ENCODE measurements at places on chromosomes 3 and 15. TPM values are rescaled to one million over a fixed set of nuclear protein-coding genes. Genes with fewer than 3 reads are reported as not detected.

DNA sequence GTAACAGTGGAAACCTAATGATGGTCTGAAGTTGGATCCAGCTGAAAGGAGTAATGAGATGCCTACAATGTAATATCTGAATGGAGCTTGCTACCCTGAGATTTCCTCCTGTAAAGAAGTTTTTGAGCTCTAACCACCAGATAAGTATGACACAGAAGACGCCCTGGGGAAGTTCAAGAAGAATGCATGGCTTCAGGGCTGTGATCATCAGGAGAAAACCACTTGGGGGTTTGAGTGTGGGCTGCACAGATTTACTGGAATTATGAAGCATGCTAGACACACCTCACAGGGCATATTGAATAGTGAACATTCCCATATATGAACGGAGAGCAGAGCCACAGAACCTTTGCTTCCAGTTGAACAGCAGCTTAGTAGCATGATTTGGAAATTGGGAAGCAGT lies 10.6 kb upstream of the CCDC80 start:
- no peak for DNase-seq
- peaks cover 7% of the 10 kb centered on the region for H3K36me3 ChIP-seq
- no peak overlapping the region for H3K27ac ChIP-seq
- H3K27me3 ChIP-seq, result peaks cover 8% of the 10 kb centered on the region
- H3K4me1 ChIP-seq, result peaks cover 8% of the 10 kb centered on the region

Gene LMOD3
- not detected for total RNA-seq

Gene ZBED2
- total RNA-seq, result 0.12 TPM

Gene ATR
- total RNA-seq, result 34.0 TPM

DNA sequence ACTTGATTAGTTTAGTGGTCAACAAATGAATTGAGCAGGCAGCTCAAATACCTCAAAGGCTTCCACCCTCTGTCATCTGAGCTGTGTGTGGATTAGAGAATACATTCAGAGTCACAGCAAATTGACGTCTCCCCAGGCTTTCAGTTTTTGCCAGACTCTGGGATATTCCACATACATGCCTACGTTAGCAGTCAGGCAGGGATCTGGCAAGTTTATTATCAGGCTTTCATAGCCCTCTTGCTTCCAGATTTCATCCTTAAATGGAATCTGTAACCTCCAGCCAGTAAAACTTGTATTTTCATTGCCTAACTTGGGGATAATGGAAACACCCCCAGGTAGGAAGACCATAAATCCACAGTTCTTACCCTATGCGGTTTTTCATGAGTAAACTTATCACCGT lies 115.9 kb downstream of the RASA2 start:
- H3K4me3 ChIP-seq, result no peak overlapping the region
- no peaks in the 10 kb centered on the region for H3K27me3 ChIP-seq
- H3K36me3 ChIP-seq, result no peaks in the 10 kb centered on the region
- peaks cover 9% of the 10 kb centered on the region for H3K4me1 ChIP-seq

DNA sequence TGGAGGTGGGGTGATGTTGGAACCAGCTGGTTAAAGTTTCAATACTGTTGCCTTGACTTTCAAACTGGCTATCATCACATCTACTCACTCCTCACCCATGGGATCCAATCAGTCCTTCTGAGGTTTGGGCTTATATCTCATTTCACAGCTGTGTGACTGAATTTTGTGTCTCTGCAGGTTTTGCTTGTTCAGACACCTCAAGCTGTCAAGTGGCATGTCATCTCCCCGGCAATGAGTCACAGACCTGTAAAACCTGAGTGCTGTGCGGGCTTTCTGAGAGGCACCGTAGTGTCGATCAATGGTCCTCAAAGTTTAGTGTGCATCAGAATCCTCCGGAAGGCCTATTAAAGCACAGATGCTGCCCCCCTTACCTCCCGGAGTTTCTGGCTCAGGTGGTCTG lies 86.4 kb upstream of the RORA start:
- H3K4me3 ChIP-seq, result no peak overlapping the region
- no peak for DNase-seq
- no peaks in the 10 kb centered on the region for H3K36me3 ChIP-seq
- no peaks in the 10 kb centered on the region for H3K4me1 ChIP-seq
- peaks cover 23% of the 10 kb centered on the region for H3K27me3 ChIP-seq

- peaks cover 6% of the 10 kb centered on the region for H3K4me1 ChIP-seq
- H3K27me3 ChIP-seq, result no peaks in the 10 kb centered on the region
- peaks cover 4% of the 10 kb centered on the region for H3K36me3 ChIP-seq
- no peak overlapping the region for H3K4me3 ChIP-seq
- no peak for DNase-seq
- no peak overlapping the region for H3K27ac ChIP-seq
Measured at GRCh38 chr15:25710184-25710583, 152.9 kb downstream of the ATP10A start.

- H3K27ac ChIP-seq, result peak overlapping the region; percentile 24
- no peaks in the 10 kb centered on the region for H3K27me3 ChIP-seq
- H3K4me3 ChIP-seq, result peak overlapping the region; percentile 85
- peaks cover 25% of the 10 kb centered on the region for H3K4me1 ChIP-seq
Measured at GRCh38 chr15:84657748-84658079, 285 bp downstream of the NMB start.

DNA sequence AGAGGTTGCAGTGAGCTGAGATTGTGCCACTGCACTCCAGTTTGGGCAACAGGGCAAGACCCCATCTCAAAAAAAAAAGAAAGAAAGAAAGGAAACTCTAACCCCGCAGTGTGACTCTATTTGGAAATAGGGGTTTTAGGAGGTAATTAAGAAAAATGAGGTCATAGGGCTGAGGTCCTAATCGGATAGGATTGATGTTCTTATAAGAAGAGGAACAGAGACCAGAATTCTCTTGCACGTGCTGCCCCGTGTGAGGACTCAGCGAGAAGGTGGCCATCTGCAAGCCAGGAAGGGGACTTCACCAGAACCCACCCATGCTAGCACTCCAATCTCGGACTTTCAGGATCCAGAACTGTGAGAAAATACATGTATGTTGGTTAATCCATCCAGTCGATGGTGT lies 25.8 kb downstream of the KLHL6 start:
- peaks cover 16% of the 10 kb centered on the region for H3K36me3 ChIP-seq
- H3K4me1 ChIP-seq, result peaks cover 52% of the 10 kb centered on the region
- DNase-seq, result no peak
- no peak overlapping the region for H3K4me3 ChIP-seq
- no peak overlapping the region for H3K27ac ChIP-seq
- H3K27me3 ChIP-seq, result no peaks in the 10 kb centered on the region

GRCh38 chr15:23539892-23540291 lies 25.6 kb upstream of the MKRN3 start:
- no peaks in the 10 kb centered on the region for H3K4me1 ChIP-seq
- no peak overlapping the region for H3K4me3 ChIP-seq
- no peak for DNase-seq
- no peaks in the 10 kb centered on the region for H3K36me3 ChIP-seq
- H3K27ac ChIP-seq, result no peak overlapping the region
- no peaks in the 10 kb centered on the region for H3K27me3 ChIP-seq

GRCh38 chr15:67922106-67922675 lies 82.3 kb upstream of the RNU6-1 start:
- H3K4me3 ChIP-seq, result no peak overlapping the region
- no peaks in the 10 kb centered on the region for H3K36me3 ChIP-seq
- no peak for DNase-seq
- H3K27me3 ChIP-seq, result no peaks in the 10 kb centered on the region
- H3K4me1 ChIP-seq, result no peaks in the 10 kb centered on the region
- H3K27ac ChIP-seq, result no peak overlapping the region

DNA sequence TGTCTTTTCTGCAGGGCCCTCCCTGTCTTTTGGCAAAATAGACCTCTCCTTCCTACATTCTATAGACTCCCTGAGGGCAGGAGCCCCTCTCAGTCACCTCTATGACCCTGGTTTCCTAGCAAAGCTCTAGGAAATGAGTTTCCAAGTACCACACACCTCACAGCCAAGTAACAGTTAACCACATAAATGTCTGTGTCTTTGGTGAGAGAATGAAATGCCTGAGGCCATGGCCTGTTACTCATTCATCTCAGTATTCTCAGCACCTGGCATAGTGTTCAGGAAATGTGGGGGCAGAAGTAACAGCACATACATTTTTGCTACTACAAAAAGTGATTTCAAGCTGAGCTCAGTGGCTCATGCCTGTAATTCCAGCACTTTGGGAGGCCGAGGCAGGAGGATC lies 21.0 kb downstream of the RFT1 start:
- peak overlapping the region; percentile 21 for H3K4me3 ChIP-seq
- H3K27ac ChIP-seq, result peak overlapping the region; percentile 81
- no peaks in the 10 kb centered on the region for H3K27me3 ChIP-seq
- H3K36me3 ChIP-seq, result peaks cover 6% of the 10 kb centered on the region
- peaks cover 11% of the 10 kb centered on the region for H3K4me1 ChIP-seq

Gene THBS1
- total RNA-seq, result 99.9 TPM

Gene RARRES1
- not detected for total RNA-seq

DNA sequence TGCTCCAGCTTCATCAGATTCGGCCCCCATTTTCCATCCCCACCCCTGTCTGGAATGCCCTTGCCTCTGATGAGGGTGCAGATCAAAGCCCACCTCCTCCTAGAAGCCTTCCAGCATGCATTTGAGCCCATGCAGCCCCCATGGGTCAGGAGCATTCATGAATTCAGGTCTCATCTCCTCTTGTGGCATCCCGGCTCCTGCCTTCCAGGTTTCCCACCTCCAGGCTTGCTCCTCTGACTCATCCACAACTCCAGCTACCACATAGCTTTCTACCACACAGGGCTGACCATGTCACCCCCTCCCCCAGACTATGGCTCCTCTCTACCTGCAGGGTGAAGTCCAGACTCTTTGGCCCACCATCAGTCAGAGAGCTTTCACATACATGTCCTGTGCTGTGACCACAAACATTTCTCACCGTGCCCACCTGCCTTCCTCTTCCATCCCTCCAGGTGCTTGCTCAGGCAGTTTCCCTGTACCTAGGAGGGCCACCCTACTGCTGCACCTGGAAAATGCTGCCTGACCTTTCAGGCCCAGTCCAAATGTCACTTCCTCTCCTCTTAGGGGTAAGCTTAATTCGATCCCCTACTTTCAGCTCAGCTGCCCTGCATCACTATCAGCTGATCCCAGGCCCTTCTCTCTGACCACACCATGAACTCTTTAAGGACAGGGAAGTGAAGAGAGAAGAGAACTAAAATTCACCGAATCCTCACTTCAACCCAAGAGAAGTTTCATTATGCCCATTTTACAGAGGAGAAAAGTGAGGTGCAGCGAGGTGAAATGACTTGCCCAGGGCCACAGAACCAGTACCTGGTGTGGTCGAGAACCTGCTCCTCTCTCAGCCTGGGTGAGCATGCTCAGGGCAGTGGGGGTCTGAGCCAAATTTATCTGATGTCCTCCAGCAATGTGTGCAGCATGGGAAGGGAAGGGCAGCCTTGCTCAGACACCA lies 13.7 kb upstream of the FGD5 start:
- no peak for DNase-seq
- H3K4me3 ChIP-seq, result peak overlapping the region; percentile 53
- H3K4me1 ChIP-seq, result peaks cover 11% of the 10 kb centered on the region
- H3K36me3 ChIP-seq, result peaks cover 7% of the 10 kb centered on the region

- DNase-seq, result no peak
- peaks cover 5% of the 10 kb centered on the region for H3K36me3 ChIP-seq
- no peak overlapping the region for H3K27ac ChIP-seq
- H3K4me3 ChIP-seq, result no peak overlapping the region
- H3K4me1 ChIP-seq, result peaks cover 14% of the 10 kb centered on the region
Measured at GRCh38 chr3:171789759-171790505, 20.4 kb downstream of the PLD1 start.

DNA sequence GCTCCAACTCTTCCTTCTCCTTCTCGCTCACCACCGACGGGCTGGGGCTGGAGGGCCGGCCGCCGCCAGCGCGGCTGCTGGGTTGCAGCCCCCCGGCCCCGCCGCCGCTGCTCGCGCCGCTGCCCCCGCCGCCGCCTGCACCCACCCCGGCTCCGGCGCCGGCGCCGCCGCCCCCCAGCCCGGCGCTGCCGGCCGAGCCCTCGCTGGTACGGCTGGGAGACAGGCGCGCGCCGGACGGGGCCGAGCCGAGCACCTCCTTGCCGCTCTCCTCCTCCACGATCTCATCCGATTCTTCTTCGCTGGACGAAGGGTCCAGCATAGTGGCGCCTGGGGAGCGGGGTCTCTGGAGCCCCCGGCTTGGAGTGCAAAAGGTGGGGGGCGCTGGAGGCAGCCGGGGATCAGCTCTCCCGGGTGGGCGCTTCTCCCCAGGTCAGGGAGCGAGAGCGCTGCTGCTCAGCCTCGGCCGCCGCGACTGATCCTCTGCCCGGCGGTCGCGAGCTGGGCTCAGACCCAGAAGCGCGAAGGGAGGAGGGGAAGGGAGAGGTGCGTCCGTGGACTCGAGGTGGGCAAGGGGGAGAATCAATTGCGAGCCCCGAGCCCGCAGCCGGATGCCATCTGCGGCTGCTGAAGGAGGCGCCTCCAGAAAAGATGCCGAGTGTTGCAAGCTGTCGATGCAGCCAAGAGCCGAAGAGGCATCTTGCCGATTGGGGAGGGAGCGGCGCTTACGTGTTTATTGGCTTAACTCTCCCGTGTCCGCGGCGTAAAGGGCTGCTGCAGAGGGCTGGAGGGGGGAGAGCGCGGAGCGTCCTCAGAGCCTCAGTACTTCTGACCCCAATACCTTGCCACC lies at the start of gene CADPS:
TSS of gene CADPS (minus strand) at position 706 of the 847 bp plus-strand sequence. CDS start at position 319, 387 bp downstream.
- H3K4me3 ChIP-seq, result no peak within 1 kb of the TSS
- H3K4me1 ChIP-seq, result no peaks in the 10 kb centered on the region
- DNase-seq, result no peak
- peaks cover 28% of the 10 kb centered on the region for H3K27me3 ChIP-seq
- H3K36me3 ChIP-seq, result no peaks in the 10 kb centered on the region

- DNase-seq, result peak; percentile 12
- peak overlapping the region; percentile 88 for H3K27ac ChIP-seq
- H3K4me3 ChIP-seq, result peak overlapping the region; percentile 94
Measured at GRCh38 chr3:127629467-127630403, 750 bp downstream of the PODXL2 start.

Gene ERICH6
- 1.6 TPM for total RNA-seq

- DNase-seq, result no peak
- H3K4me3 ChIP-seq, result no peak overlapping the region
- no peak overlapping the region for H3K27ac ChIP-seq
- no peaks in the 10 kb centered on the region for H3K36me3 ChIP-seq
Measured at GRCh38 chr3:12400616-12401194, 83.6 kb upstream of the TSEN2 start.

Gene STRA6
- total RNA-seq, result not detected
